Stimulated activated CD4-positive, alpha-beta T cell treated with anti-CD3 and anti-CD28 coated beads, Interleukin-12 subunit alpha, Interleukin-12 subunit beta, amount 100 ng/mL, for 48 hours (primary cell): ENCODE measurements at places on chromosomes 4 and X.
A peak's percentile ranks its signal among the peaks of the same experiment; 100 is the strongest.

DNA sequence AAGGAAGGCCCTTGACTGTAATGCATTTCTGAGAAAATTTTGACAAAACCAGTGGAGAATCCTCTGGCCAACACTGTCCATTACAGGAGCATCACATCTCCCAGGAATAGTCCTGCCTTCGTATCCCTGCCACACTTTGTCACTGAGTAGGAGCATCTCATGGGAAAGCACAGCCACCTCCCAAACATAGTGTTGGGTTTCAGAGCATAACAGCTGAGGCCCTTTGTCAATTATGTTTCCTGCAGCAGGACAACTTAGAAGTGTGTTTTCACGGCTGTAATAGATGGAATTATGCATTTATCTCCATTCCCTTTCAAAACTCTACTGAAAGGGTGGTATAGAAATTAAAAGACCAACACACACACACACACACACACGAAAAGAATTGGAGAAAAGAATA, 91.1 kb upstream of the SMAD1 start:
- no peak for DNase-seq

GRCh38 chrX:13001097-13001496, 26.2 kb downstream of the TMSB4X start:
- DNase-seq, result no peak

DNA sequence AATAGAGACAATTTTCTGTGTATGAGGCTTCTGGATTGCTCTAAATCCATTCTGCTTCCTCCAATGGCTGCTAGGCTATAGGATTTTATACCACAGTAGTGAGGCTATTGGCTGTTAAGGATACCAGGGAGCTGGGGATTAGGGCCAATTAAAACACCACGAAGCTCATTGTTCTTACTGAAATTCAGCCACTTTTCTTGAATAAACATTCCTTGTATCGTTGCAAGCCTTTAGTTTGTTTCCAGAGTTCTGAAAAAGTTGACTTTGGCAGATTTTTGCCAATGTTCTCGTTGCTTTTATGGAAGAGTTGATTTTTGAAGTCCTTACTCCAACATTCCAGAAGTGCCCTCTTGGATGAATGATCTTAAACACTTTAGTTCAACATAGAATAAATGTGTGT, 238.4 kb upstream of the TEX13A start:
- DNase-seq, result no peak

GRCh38 chr4:6204871-6205566, 4.7 kb upstream of the JAKMIP1 start:
- DNase-seq, result no peak

- no peak for DNase-seq
These were observed 203.1 kb downstream of the FBXO8 start for GRCh38 chr4:174080361-174080760.

DNA sequence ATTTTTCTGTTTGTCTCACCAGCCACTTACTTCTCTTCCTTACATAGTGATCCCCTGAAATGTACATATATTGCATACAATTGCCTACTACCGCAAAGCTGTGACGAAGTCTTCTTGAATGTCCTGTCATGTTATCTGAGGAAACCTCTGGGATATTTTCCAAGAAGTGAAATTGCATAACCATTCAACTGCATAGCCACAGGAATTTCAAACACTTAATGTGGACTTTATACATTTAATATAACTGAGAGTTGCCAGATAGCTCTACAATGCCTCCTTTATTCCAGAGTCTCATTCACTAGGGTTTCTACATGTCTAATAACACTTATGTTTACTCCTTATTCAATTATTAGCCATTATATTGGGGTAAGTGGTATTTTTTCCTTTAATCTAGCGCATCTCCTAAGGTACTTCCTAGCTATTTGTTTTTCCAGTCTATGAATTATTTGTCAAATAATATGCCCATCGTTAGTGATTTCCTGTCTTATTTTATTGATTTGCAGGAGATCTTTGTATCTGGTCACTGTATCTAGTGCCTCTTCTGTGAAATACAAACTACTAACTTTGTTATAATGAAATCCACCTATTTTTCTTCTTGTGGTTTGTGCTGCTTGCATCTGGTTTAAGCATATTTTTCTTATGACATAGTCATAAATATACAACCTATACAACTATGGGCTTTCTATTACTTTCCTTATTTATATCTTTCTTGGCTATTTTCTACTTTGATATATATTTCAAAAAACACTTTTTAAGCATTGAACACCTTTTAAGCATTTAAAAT, 69.2 kb upstream of the GRID2 start:
- DNase-seq, result no peak

DNA sequence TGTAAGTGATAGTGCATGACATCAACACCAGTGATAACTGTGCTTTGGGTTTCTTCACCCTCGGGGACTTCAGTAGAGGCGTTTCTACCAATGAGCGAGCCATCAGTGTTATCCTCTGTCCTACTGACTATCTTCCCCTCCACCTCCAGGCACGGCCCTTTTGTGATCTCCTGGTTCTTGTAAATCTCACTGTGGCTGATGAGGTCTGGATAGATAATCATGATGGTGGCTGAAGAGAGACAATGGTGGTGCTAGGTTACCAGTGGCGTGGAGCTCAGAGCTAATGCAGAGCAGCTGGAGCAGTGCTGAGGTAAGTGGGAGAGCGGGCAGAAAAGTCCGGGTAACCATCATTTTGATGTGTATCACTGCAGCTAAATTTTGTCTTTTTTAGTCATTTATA, 816.6 kb downstream of the GLUD2 start:
- DNase-seq, result no peak

DNA sequence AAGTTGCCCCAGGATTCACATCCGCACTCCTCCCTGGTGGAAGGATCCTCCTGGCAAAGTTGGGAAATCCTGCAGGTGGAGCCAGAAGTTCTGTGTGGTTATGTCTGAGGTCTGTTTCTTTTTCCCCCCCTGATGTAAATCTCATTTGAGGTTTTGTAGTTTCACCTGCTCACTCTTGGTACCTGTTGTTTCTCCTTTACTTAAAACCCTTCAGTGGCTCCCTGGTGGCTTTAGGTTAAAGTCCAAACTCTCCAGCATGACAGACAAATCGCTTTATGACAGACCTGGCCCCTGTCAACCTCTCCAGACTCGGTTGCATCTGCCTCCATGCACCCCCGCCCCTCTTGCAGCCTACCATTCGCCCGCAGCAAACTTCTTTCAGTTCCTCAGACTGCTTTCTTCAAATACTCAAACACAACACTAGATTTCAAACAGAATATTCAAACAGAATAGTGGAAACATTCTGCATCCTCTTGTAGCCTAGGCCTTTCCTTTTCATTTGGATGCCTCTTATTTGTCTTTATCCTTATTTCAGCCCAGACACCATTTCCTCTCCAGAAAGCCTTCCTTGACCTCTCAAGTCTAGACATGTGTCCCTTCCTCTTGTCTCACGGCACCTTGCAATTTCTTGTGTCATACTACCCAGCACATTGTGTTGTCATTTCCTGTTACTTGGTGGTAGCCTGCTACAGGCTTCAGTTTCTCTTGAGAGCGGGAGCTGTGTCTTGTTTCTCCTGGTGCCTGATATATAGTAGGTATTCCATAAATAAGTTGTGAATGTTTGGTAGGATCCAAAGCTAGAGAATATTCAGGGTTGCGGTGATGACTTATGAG, 24.8 kb downstream of the IL13RA1 start:
- no peak for DNase-seq

- DNase-seq, result no peak
These were observed 905 bp upstream of the MAEA start for GRCh38 chr4:1288786-1289185.

DNA sequence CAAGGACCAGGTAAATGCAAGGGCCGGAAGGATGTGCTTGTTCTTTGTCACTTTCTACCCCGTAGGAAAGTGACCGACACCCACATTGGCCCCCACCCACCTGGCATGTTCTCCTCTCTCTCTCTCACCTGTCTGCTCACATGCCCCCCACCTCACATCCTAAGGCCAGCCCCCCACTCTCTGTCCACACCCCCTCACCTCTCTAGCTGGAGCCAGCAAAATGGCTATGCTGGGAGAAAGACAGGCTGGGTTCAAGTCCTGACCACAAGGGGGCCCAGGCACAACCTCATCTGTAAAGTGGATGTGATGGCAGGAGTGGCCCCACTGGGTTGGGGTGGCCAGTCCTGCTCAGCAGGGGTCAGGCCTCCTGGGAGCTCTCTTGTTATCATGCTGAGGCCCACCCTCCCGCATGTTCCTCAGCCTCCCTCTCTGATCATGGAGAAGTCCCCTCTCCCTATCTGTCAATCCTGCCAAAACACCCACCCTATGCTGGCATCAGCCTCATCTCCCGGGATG, 1.7 kb upstream of the PPP2R2C start:
- DNase-seq, result no peak

DNA sequence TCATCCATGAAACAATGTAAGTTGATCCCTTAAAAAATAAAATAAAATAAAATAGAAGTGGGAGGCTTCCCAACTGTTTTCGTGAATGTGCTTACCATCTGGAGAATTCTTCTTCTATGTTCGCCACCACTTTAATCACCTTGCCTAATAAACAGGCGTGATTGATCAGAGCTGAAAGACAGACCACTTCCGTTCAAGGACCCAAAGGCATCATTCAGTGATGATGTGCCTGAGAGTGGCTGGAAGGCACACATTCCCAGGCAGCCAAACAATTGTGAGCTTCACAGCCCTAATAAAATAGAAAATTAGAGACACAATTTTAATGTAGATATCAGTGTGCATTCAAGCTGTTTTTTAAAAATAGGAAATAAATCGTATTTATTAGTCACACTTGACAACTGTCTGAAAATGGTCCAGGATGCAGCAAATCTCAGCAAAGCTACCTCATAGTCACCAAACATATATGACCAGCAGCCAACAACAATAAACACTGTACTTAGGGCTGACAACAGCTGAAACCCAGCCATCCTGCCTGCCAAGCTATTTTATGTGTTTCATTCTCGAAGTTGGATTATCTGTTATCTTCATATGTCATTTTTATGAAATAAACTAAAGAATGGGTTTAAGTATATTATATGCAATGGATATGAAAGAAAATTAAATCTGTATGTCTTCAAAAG, 163.2 kb upstream of the FAM9B start:
- DNase-seq, result no peak

DNA sequence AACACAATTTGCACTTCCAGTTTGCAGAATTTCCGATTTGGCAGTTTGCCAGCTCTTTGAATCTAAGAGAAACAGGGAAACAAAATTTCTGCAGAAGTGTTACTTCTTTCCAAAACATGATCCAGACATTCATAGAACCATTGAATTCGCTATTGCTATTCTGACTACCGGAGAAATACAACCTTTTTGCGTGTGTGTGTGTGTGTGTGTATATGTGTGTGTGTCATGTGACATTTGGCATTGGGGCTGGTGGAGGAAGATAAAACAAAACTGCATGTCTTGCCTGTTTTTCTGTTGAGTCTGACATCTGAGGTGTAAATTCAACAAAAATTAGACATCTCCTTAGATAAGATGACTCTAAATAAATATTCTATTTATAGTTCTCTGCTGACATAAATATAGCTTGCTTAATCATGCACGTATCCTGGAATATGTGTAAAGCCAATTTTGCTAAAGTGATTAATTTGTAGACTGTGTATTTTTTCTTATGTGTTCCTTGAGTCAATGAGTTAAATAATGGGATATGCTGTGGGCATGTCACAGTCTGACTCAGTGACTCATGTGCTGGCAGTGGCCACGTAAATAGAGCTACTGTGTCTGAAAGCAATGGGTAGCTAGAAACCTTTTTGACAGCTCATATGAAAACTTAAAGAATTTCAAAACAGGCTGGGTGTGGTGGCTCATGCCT, 98.9 kb downstream of the HPGD start:
- peak; percentile 2 for DNase-seq

- DNase-seq, result no peak
These were observed 14.4 kb downstream of the PPEF1 start for GRCh38 chrX:18721683-18722499.

DNA sequence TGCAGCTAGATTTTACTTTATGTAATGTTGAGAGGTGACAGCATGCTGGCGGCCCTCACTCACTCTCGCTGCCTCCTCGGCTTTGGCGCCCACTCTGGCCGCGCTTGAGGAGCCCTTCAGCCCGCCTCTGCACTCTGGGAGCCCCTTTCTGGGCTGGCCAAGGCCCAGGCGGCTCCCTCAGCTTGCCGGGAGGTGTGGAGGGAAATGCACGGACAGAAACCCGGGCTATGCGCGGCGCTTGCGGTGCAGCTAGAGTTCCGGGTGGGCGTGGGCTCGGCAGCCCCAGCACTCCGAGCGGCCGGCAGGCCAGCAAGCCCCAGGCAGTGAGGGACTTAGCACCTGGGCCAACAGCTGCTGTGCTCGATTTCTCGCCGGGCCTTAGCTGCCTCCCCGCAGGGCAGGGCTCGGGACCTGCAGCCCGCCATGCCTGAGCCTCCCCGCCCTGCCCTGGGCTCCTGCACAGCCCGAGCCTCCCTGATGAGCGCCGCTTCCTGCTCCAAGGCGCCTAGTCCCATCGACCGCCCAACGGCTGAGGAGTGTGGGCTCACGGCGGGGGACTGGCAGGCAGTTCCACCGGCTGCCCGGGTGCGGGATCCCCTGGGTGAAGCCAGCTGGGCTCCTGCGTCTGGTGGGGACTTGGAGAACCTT, 128.7 kb downstream of the GASK1B start:
- no peak for DNase-seq

DNA sequence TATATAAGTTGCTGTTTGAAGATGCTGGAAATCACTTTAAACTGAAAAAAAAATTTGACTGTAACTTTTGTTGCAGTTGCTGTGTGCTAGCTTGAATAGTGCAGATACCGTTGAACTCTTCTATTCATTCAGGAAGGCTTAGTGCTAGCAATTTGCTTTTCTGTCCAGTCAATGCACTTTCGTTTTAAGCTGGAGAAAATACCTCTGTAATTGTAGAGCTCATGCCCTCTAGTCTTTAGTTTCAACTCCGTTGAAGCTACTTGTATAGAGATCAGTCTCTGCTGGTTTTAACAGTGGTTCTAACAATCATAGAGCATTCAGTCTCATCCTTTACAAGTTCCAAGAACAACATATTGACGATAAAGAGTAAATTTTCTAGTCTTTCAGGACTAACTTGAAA, 49.0 kb upstream of the TRPC3 start:
- no peak for DNase-seq

DNA sequence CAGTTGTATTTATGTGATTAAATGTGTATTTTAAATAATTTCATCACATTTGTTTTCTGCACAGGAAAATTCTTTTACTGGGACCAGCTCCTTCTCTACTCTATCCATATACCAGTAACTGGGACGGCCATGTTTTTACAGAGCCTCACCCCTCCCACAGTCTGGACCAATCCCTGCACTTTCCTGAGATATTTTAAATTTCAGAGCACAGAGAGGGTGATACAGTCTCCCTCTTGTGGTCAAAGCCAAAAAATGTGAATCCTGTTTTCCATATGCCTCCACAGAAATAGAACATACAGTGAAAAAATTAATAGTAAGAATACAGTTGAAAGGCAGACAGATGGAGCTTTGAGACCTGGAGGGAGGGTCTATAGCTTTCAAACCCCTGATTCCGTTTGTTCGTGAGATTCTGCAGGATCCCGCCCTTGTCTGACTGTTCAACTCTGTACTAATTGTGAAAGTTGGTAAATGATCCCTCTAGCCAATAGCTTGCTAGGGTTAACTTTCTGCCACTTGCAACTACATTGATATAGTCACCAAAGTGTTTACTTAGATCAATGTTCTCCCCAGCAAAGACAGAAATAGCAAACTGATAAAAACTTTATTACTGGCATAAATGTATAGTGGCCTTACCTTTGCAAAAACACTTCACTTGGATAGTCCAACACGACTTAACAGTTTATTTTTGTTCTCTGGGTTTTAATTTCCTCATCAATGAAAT, 172.2 kb downstream of the PPARGC1A start:
- DNase-seq, result no peak
